ENCODE measurements at places on chromosomes 6 and 20.
A peak's percentile ranks its signal among the peaks of the same experiment; 100 is the strongest.

DNA sequence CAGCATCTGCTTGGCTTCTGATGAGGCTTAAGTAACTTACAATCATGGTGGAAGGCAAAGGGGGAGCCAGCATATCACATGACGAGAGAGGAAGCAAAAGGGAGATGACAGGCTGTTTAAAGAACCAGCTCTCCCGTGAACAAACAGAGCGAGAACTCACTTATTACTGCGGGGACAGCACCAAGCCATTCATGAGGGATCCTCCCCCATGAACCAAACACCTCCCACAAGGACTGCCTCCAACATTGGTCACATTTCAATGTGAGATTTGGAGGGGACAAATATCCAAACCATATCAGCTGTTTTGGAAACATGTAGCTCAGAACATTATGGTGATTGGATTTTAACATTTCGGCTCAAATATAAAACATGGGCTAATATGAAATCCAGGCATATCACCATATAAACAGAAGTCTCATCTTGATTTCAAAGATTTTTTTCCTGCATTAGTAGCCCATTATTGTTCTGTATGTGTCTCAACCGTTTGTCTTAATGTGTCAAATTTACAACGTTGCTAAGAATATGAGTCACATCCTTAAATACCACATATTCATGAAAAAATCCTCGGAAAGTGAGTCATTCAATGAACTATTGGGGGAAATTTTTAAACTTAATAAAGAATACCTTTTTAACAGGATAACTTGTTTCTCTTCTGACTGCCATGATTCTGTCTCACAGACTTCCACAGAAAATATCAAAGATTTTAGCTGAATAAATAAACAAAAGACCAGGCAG lies 894.3 kb downstream of the TFAP2A start:
- no peak for DNase-seq

DNA sequence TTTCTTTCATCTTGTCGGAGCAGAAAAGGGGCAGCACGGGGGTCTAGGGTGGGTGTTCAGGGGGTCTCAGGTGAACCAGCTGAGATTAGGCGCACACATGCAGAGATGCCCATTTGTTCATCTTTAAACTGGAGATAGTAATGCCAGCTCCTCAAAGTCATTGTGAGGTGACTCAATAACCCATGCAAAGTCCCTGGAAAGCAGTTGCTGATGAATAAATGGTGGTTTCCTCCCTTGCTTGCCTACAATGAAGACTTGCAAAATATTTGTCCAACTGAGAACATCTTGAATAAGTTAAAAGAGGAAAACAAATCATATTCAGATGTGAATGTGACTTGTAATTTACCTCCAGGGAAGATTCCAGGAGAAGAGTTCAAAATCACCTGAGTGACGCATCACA lies 206.9 kb downstream of the LY86 start:
- DNase-seq = no peak

DNA sequence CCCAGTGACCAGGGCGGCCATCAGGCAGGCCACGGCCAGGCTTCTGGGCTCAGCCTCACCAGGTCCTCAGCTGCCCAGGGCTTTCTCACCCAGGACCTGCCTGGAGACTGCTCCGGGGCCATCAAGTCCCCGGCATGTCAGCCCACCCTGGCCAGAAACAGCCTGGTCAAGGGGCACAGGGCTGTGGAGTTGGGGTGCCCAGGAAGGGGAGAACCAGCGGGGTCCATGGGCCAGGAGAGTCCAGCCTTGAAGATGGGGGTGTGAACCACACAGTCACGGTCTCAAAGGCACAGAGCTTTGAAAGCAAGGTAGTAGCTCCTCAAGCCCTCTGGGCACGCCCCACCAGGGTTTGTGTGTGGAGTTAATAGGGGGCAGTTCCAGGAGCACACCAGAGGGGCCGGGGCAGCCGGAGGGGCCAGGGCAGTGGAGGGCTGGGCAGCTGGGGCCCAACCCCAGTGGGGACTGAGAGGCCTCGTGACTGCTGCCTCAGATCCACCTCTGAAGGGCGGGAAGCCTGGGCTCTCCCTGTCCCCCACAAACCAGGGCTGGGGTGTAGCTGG lies 48.0 kb upstream of the BHLHE23 start:
- no peak for DNase-seq

DNA sequence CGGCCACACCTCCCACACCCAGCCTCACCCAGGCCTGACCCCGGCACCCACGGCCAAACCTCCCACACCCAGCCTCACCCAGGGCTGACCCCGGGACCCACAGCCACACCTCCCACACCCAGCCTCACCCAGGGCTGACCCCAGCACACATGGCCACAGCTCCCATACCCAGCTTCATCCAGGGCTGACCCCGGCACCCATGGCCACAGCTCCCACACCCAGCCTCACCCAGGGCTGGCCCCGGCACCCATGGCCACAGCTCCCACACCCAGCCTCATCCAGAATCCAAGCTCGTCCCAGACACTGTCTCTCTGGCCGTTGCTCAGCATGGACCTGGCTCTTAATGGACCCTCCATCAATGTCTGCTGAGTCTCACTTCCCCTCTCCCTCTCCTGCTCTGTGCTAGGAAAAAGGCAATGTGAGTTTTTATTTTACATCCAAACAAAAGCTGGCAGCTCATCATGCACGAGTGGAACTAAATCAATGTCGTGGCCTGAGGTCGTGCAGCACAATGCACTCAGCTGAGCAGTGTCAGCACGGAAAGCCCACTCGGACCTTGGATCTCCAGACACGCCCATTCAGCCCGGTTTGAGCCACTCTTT lies 36.1 kb downstream of the NINL start:
- DNase-seq = no peak

DNA sequence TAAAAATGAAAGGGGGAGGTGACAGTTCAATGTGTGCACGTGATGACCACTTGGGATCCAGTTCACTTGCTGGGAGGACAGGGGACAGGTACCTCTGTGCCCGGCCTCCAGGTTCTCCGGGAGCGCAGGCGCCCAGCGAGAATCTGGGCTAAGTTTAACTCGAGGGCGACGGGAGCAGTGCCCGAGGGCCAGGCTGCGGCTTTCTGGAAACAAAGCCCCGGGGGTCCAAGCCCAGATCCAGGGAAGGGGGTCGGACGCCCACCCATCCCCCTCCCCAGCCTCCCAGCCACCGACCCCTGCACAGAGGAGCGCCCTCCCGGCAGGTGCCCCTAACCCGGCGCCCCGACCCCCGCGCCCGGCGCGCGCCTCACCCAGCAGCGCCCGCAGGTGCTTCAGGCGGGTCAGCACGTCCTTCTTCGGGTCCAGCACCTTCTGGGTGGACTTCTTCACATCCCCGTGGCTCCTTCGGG lies 405 bp downstream of the RALGAPA2 start:
- no peak for DNase-seq

DNA sequence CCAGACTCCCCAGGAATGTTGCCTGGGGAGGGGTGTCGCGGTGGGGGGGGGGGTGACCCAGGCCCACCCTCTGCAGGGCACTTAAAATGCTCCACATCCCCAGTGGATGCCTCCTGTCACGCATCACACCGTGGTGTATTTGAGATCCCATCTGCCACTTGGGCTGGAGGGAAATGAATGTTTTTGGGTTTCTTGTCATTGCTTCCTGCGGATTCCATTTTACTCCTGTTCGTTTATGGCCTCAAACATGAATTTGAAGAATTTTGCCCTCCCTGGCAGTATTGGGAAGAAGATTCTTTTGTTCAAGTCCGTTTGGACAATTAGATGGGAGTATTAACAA lies 544 bp upstream of the KHDC1 start:
- DNase-seq = no peak

GRCh38 chr20:21812379-21812778 lies 106.9 kb downstream of the PAX1 start:
- DNase-seq = no peak

DNA sequence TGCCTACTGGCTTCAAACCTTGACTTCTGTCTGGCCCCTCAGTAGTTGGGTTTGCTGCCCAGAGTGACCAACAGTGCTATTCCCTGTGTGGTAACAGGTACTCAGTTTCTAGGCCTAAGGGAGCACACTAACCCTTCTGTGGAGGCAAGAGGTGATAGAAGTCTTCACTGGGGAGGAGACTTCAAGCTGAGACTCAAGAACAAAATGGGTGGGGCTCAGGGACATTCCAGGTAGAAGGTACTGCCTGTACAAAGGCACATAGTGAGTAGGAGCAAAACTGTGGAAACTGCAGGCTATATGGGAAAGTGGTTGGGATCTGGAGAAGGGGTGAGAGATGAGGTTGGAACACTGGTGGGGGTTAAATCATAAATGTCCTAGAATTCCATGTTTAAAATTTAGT lies 2.3 kb upstream of the SCAND1 start:
- no peak for DNase-seq

GRCh38 chr6:147829418-147829817 lies 320.9 kb downstream of the SAMD5 start:
- DNase-seq = no peak

- DNase-seq = no peak
These were observed 15.0 kb downstream of the FITM2 start for GRCh38 chr20:44296011-44296410.

GRCh38 chr20:36361406-36361805 lies 55.3 kb downstream of the DLGAP4 start:
- DNase-seq = no peak

DNA sequence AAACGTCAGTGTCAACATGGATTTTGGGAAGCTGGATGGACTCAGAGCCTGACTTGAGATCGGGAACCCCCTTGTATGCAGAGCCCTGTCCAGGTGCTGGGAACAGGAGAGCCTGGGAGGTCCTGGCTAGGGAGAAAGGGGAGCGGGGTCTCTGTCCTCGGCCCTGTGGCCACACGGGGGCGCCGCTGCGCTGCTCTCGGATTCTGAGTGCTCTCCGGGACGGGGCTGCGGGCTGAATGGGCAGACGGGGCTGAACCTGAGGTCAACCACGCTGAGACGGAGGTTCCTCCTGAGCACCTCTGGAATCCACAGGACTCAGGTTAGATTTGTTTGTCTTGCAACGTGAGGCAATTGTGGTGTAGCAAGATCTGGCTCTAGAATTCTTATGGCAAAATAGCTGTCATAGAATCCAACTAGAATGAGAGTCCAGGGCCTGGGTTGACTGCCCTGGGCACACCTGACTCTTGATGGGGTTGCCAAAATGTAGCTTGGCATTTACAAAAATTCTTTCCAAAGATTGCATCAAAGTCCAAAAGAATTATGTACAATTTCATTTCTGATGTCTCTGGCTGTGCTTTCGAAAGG lies 20.6 kb upstream of the HLA-F start:
- no peak for DNase-seq

GRCh38 chr20:14924433-14924832 lies 587.0 kb upstream of the FLRT3 start:
- no peak for DNase-seq

DNA sequence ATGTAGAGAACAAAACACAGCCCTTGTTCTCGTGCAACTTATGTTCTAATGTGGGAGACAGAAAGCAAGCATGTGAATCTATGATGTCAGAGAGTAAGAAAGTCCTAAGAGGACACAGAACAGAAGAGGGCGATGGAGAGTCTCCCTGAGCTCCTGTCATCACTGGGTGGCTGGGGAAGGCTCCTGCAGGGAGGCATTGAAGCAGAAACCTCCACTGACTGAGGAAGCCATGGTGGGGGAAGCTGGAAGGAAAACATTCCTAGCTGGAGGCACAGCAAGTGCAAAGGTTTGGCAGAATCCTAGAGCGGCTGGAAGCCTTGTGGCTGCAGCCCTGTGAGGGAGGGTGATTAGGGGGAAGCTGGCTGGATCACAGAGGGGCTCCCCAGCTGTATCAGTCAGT lies 248.0 kb downstream of the CDH26 start:
- no peak for DNase-seq

DNA sequence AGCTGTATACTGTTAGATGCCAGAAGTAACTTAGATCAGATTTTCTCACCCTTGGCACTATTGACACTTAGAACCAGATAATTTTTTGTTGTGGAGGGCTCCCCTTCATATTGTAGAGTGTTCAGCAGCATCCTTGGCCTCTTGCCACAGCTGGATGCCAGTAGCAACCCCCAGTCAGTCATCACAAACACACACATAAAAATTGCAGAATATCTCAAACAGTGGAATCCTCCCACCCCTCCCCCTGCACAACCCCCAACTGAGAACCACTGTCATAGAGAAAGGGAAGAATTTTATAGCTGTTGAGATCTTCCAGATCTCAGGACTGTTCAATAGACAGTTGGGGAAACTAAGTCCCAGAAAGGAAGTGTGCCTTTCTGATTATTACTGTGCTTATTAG lies 81.2 kb upstream of the VSTM2L start:
- DNase-seq = no peak

- DNase-seq = peak; percentile 31
These were observed 98.5 kb downstream of the TFAP2A start for GRCh38 chr6:10316373-10316721.

GRCh38 chr6:139648430-139649000 lies 274.1 kb upstream of the CITED2 start:
- no peak for DNase-seq

GRCh38 chr6:73968221-73968757 lies 272.3 kb downstream of the CD109 start:
- no peak for DNase-seq

GRCh38 chr6:114100215-114100994 lies 129.5 kb upstream of the HDAC2 start:
- no peak for DNase-seq

GRCh38 chr6:164200071-164200470 lies 785.6 kb downstream of the QKI start:
- no peak for DNase-seq

DNA sequence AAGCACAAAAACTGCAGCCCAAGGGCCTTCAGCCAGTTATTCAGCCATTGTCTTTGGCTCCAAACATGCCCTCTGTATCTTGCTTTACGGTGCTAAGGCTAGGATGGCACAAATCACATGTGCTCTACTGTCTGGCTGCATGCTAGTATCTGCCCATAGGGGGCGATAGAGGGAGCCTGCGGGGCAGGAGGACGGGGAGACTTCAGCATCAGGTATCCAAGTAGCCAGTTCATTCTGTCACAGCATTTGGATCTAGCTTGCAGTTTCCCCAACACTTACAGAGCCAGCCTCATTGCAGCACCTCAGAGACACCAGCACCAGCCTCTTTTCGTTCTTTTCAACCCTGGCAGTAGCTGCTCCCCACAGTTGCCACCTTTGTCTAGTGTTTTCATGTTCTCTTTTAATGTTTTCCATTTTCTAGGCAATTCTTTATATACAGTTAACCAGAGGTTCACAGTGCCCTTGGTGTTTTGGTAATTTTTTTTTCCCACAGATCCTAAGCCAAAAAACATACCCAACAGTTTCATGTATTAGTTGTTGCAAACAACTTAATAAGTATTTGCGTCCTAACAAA lies 705.9 kb downstream of the PTPRT start:
- no peak for DNase-seq

GRCh38 chr20:3782597-3782996 lies 1.3 kb upstream of the SPEF1 start:
- no peak for DNase-seq

DNA sequence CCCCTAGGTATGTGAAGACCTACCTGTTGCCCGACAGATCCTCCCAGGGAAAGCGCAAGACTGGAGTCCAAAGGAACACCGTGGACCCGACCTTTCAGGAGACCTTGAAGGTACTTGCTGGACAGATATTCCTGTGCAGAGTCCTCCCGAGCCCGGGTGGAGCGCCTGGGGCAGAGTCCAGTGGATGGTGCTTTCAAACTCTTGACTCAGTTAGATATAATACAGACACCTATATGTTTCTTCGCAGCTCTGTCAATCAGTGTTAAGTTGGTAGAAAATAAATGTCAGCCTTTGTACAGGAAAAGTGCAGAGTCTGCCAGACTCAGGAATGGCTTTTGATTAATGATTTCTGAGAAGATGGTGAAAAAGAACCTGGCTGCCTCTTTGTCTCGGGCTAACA lies 67.2 kb downstream of the EZR start:
- DNase-seq = no peak
